A549 (cell line): ENCODE measurements at places on chromosomes 3 and 15.

- no peak for DNase-seq
Observed at GRCh38 chr3:72343078-72343477, 505.2 kb downstream of the SHQ1 start.

- DNase-seq, result no peak
Observed at GRCh38 chr15:69210574-69210973, 50.1 kb downstream of the GLCE start.

- no peak for DNase-seq
Observed at GRCh38 chr3:141261472-141262307, 30.1 kb downstream of the PXYLP1 start.

DNA sequence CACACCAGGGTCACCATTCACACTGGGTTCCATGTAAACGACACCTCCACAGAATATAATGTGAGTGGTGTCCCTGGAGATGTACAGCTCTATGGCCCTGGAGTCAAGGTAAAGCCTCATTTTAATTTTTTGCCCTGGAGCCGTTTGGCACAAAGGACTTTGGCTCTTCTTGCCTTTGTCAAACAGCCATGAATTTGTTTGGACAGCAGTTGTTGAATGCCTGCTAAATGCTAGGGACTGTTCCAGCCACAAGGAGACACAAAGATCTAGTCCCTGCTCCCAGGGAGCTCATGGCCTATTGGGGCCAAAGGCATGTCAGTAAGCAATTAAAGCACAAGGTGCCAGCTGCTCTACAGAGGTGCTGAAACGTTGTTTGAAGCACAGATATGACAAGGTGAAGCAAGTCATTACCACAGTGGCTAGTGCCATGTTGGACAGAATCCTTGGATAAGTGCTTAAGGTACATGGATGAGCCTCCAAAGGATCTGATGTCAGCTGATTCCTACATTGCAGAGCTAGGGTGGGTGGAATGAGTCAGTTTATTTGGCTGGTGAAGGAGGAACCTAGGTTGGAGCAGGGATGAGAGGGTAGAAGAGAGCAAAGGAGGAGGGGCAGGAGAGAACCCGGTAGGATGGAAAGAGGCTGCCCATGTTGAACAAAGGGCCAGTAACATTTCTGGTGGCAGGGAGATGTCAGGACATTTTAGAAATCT lies 171.9 kb upstream of the CTDSPL start:
- DNase-seq, result no peak

DNA sequence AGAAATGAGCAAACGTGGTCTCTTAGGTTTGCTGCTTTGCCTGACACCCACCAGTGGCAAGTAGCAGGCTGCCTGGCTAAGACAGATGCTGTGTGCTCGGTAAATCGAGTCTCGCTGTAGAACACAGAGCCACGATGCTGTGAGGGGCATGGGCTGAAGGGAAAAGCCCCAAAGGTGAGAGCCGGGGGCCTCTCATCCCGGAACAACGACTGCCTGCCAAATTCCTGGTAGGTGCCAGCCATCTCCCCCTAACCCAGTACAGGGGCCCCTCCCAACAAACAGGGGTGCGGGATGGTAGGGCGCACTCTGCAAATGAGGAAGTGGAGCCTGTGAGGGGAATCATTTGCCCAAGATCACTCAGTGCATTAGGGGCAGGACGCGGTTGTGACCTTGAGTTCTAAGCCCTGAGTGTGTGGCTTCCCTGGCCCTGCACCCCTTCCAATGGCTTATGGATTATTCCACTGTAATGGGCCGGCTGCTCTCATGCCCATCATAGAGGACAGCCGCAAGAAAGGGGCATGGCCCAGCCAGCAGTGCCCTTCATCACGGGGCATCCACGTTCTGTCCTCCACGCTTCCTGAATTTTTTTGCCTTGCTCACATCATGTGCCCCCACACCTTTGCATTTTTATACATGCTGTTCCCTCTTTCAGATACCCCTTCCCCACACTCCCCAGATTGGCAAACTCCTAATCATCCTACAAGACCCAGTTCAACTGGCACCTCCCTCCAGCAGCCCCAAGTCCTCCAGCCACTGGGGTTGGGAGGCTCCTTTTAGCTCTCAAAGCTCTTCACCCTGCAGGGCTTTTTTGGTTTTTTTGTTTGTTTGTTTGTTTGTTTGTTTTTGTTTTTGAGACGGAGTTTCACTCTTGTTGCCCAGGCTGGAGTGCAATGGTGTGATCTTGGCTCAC lies 125.4 kb downstream of the NUP210 start:
- no peak for DNase-seq

DNA sequence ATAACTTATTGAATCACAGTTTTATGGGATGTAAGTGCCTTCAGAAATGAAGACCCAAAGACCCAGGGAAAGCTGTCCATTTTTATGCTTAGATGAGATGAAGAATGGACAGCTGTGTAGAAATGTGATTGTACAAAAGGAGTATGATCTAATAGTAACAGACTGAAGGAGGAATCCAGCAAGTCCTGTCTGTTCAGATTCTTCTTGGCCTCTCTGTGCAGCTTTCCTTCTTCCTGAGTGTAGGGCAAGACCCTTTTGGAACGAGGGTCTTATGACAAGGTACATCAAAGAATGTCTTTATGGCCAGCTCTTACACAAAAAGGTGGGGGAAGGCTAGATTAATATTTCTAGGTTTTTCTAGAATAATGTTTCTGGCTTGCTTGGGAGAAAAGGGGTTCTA lies 1.4 kb upstream of the KIF23 start:
- no peak for DNase-seq

GRCh38 chr3:64278625-64279024 lies 53.4 kb upstream of the PRICKLE2 start:
- no peak for DNase-seq

DNA sequence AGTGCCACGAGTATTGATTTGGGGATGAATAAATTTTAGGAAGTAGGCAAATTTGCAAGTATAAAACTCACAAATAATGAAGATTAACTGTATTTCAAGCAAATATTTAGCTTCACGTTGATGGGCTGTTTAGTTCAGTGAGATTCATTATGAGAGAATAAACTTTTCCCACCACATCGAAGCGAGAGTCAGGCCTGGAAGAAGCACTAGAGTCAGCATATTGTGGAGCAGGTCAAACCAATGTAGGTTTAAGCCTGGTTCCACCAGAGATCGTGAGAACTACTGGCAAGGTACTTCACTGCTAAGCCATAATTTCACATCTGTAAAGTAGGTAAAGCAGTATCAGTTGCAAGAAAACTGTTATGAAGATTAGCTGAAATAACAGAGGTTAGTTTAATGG lies 22.3 kb downstream of the WDR49 start:
- no peak for DNase-seq

DNA sequence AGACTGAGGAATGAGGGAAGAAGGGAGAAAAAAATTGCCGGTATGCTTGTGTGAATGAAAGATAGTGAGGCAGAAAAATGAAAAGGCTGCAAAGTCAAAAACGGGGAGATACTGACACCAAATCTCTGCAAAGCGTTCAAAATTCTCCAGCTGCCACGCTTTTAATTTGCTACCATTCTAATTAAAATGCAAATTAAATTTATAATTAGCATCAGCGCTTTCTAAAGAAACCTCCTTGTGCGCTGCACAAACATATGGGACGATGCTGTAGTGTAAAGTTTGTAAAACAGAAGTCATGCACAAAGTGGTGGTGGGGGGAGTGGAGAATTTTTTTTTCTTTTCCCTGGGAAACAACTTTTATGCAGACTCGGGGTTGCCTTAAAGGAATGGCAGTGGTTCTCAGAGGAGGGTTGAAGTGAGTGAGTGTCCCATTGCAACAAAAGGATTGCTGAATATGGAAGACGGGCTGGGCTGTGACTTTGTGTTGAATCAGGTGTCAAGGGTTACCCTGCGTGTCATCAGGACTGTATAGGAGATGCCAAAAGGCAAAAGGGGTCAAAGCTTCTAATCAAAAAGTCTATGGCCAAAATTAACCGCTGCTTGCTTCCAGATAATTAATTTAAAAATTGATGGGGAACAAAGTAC lies 472.2 kb downstream of the NR2F2 start:
- DNase-seq, result no peak

DNA sequence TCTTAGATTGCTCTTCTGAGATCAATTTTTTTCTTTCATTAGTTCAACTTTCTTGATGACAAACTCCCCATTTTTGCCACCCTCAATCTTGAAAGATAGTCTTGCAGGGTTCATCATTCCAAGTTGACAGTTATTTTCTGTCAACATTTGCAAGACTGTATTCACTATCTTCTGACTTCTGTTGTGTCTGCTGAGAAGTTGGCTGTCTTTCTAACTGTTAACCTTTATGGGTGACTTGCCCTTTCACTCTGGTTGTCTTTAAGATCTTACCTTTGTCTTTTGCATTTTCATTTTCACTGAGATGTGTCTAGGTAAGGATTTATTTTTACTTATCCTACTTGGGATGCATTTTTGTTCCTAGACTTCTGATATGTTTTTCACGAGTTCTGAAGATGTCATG lies 14.6 kb upstream of the PIGZ start:
- no peak for DNase-seq

DNA sequence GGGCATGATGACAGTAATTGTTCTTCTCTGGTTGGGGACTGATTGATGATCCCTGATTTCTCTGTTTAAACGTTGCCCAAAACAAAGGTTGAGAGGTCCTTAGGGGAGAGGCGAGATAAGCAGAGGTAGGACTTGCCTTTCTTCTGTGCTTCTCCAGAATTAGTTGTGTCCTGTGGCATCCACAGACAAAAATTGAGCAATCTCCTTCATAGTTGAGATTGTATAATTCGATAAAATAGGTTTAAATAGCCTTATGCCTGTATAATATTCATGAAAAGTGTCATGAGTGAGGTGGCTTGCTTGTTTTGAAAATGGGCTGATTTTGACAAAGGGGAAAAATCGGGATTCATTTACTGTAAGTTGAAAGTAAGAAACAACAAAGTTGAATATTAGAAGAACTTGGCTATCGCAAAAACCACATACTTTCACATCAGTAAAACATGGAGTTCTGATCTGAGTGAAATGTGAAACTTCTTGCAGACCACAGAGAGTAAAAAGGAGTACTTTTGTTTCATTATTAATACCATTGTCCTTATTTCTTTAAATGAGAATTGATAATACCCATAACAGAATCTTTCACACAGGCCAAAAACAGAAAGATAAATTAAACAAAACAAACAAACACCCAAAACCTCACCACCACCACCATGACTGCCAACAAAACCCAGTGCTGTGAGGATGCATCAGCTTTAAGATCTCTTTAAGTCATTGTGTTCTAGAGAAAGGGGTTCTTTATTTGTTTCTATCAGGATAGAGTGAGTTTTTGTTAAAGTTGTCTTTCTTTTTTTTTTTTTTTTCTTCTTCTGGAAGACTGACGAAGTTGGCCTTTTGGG lies 155.7 kb downstream of the LPP start:
- no peak for DNase-seq

DNA sequence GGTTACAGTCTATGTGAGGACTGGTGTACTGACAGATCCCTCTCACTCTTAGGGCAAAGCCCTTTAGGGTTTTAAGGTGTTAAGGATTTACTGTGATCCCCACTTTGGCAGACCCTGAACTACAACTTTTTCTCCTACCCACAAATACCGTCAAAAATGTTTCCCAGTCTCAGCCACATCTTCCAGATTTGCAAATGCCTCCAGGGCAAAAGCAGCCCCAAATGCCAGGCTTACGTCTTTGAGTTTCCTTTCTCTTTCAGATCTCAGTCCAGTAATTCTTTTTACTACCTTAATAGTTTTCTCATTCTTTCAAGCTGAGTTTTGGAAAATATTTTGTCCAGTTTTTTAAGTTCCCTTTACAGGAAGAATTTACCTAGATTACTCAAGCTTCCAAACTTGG lies 13.4 kb upstream of the ITGA11 start:
- DNase-seq, result no peak

- DNase-seq, result no peak
Observed at GRCh38 chr3:172707967-172708366, 2.9 kb downstream of the NCEH1 start.

GRCh38 chr3:80060664-80061063 lies 292.9 kb upstream of the ROBO1 start:
- no peak for DNase-seq

GRCh38 chr3:25631989-25632388 lies 32.7 kb downstream of the TOP2B start:
- DNase-seq, result no peak

DNA sequence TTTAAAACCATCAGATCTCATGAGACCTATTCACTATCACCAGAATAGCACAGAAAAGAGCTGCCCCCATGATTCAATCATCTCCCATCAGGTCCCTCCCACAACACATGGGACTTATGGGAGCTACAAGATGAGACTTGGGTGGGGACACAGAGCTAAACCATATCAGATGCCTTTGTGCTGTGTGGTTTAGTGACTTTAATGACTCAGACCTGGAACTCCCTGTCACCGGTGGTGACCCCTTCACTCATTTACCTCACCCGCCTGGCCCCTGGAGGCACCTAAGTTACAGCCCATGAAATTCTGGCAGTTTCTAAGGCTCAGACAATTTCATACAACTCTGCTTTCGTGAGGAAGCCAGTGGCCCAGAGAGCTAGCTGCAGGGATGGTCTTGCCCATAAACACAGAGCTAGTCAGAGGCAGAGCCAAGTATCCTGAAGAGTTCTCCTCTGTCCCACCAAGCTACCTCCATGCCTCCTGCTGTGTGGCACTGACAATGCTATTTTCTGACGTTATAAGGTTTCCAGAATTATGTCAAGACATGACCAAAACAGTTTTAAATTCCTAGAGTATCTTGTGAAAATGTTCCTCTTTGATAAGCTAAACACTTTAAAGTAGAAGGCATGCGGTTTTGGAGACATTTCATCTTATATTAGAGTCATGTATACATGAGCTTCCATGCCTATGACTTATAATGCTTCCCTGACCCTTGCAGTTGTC lies 231.1 kb upstream of the IL12A start:
- no peak for DNase-seq

- DNase-seq, result peak; percentile 32
Observed at GRCh38 chr3:48661501-48662144, 1.1 kb downstream of the CELSR3 start.

GRCh38 chr3:99713440-99713839 lies 75.0 kb downstream of the COL8A1 start:
- DNase-seq, result no peak

GRCh38 chr3:53938645-53939044 lies 47.0 kb upstream of the SELENOK start:
- DNase-seq, result peak; percentile 44
